Kidney epithelial cell (primary cell): ENCODE measurements at places on chromosomes 11 and 22. TPM values are rescaled to one million over a fixed set of nuclear protein-coding genes. Genes with fewer than 3 reads are reported as not detected.

Gene OR52N2
- not detected in 2 replicates for total RNA-seq

Gene OR52H1
- 0.75 TPM in 1 of 2 replicates, not detected in the other for total RNA-seq

Gene BANF1
- total RNA-seq = 73.8 and 87.3 TPM in 2 replicates

DNA sequence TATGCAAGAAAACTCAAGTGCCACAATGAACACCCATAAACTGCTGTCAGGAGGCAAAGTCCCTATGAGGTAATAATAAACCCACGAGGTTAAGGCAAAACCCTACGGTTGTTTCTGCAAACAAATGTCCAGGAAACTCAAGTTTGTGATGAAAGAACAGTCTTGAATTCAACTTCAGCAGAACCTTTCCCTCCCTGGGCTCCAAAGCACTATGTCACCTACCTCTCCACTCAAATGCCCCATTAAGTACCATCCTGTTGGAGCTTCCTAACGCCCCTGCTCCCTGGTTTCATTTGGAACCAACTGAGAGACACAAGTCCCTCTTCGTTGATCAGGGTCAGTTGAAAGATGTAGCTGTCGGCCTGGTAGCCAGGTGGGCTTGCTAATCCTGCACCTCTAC, 2.6 kb upstream of the C11orf91 start:
- no peak for DNase-seq

DNA sequence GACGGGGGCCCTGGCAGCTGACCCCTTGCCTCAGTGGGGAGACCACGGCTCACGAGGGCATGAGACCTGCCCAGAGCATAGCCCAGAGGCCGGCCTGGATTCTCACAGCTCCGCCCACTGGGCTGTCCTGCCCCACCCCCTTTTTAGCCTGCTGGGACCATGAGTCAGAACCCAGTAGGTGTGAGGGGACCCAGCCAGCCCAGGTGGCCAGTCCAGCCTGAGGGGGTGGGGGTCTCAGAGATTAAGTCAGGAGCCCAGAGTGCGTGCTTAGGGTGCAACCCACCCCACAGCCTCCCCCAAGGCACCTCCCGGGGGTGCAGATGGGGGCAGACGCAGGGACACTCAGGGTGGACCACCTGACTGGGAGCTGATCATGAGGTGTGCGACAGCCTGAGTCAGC, 40.1 kb upstream of the PPARA start:
- no peak for DNase-seq
